ENCODE measurements at places on chromosomes 5 and 9.
A peak's percentile ranks its signal among the peaks of the same experiment; 100 is the strongest.

- no peak overlapping the region for H3K27ac ChIP-seq
- no peaks in the 10 kb centered on the region for H3K36me3 ChIP-seq
- H3K4me3 ChIP-seq, result no peak overlapping the region
- H3K27me3 ChIP-seq, result peaks cover 7% of the 10 kb centered on the region
- peaks cover 23% of the 10 kb centered on the region for H3K4me1 ChIP-seq
Observed at GRCh38 chr5:136033234-136033633, 4.4 kb downstream of the TGFBI start.

GRCh38 chr5:179974946-179975712 lies 67.4 kb upstream of the TBC1D9B start:
- H3K4me3 ChIP-seq, result no peak overlapping the region
- no peaks in the 10 kb centered on the region for H3K27me3 ChIP-seq
- H3K4me1 ChIP-seq, result peaks cover 7% of the 10 kb centered on the region
- H3K27ac ChIP-seq, result no peak overlapping the region
- H3K36me3 ChIP-seq, result peaks cover 5% of the 10 kb centered on the region

GRCh38 chr9:93815135-93815534 lies 140.0 kb downstream of the BARX1 start:
- no peak overlapping the region for H3K27ac ChIP-seq
- H3K27me3 ChIP-seq, result peaks cover 28% of the 10 kb centered on the region
- no peaks in the 10 kb centered on the region for H3K4me1 ChIP-seq
- H3K4me3 ChIP-seq, result no peak overlapping the region
- H3K36me3 ChIP-seq, result no peaks in the 10 kb centered on the region

GRCh38 chr9:95511616-95511931 lies 5.2 kb downstream of the PTCH1 start:
- peak overlapping the region; percentile 84 for H3K27ac ChIP-seq
- H3K27me3 ChIP-seq, result peaks cover 28% of the 10 kb centered on the region
- DNase-seq, result no peak
- peaks cover 12% of the 10 kb centered on the region for H3K36me3 ChIP-seq

- H3K27ac ChIP-seq, result no peak overlapping the region
- H3K4me3 ChIP-seq, result no peak overlapping the region
- no peaks in the 10 kb centered on the region for H3K27me3 ChIP-seq
Observed at GRCh38 chr5:107806705-107807104, 136.0 kb upstream of the EFNA5 start.

DNA sequence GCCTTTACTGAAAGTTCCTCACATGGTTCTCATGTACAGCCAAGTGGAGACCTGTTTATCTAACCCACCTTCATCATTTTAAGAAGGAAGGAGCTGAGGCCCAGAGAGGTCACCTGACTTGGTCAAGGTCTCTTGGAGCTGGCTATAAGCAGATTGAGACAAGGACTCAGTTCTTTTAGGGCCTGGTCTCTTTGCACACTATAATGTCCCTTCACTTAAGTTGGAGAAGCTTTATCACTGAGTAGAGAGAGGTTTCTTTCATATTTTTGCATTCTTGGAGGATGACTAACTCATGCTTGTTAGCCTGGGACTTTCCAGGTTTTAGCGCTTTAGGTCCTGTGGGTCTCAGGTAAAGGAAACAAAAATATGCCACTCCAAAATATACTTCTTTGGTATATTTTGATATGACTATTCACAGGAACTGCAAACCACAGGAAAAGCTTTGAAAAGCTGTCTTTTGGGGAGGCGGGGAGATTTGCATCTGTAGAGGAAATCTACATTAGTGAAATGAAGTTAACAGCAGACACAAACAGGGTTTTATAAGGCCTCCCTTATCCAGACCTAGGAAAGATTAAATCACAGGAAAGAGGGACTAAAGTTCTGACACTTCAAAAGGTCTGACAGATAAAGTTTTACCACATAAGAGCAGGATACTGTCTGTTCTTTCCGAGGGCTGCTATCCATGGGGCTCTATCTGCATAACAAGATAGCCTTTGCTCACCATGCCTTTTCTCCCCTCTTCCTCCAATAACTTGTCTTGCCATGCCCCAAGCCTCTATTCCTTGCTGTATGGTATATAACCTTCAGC lies 95.8 kb upstream of the ANKRD55 start:
- peak; percentile 68 for DNase-seq
- peak overlapping the region; percentile 34 for H3K4me3 ChIP-seq
- H3K4me1 ChIP-seq, result peaks cover 66% of the 10 kb centered on the region
- peaks cover 6% of the 10 kb centered on the region for H3K36me3 ChIP-seq
- peak overlapping the region; percentile 93 for H3K27ac ChIP-seq
- no peaks in the 10 kb centered on the region for H3K27me3 ChIP-seq

DNA sequence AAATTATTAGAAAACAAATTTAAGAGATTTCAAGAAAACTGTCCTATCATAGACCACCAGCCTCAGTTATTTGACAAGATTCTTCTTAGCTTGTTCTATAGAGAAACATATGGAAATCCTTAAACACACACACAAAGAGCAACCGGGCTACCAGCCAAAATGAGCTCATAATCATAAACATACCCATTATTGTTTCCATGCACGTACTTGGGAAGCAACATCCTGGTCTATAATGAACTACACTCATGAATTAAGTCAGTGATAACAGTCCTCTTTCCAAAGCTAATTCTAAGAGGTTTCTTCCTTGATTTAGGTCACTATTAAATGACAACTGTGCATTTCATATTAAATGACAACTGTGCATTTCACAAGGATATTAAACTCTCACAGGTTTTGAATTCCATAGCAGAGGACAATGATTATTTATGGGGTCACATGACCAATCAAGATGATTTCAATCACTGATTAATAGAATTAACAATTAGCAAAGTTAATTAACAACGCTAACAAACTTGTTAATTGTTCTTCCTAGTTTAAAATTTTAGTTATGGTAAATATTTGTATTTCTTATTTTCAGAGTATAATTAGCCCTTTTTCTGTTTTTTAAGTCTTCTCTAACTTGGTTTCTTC lies 77.0 kb downstream of the OXCT1 start:
- H3K27me3 ChIP-seq, result no peaks in the 10 kb centered on the region
- H3K4me3 ChIP-seq, result no peak overlapping the region
- H3K4me1 ChIP-seq, result peaks cover 9% of the 10 kb centered on the region
- peaks cover 39% of the 10 kb centered on the region for H3K36me3 ChIP-seq

DNA sequence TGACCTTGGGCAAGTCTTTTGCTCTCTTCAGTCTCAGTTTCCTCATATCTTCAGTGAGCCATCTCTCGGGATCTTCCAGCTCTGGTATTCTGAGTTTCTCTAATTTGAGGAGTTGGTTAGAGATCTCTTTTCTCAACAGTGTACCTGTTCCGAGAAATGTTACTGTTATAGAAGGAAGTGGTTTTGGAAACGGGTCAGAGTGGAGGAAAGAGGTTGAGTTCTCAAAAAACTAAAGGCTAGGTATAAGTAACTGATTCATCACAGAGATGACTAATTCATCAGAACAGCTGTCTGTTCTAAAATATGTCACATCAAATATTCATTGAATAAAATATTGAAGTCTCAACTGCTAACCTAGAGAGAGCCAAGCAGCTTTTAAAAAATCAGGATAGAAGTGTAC lies 106.6 kb downstream of the PALM2AKAP2 start:
- peak overlapping the region; percentile 88 for H3K27ac ChIP-seq
- no peak for DNase-seq
- H3K4me3 ChIP-seq, result no peak overlapping the region
- H3K27me3 ChIP-seq, result no peaks in the 10 kb centered on the region

GRCh38 chr9:7216004-7216841 lies 458.4 kb downstream of the KDM4C start:
- H3K4me3 ChIP-seq, result no peak overlapping the region
- H3K27me3 ChIP-seq, result no peaks in the 10 kb centered on the region
- H3K36me3 ChIP-seq, result no peaks in the 10 kb centered on the region
- DNase-seq, result peak; percentile 69

GRCh38 chr9:129946246-129946995 lies 96.6 kb downstream of the FNBP1 start:
- H3K27me3 ChIP-seq, result no peaks in the 10 kb centered on the region
- H3K27ac ChIP-seq, result peak overlapping the region; percentile 93
- peaks cover 74% of the 10 kb centered on the region for H3K36me3 ChIP-seq
- peaks cover 65% of the 10 kb centered on the region for H3K4me1 ChIP-seq
- H3K4me3 ChIP-seq, result peak overlapping the region; percentile 46
- DNase-seq, result no peak

DNA sequence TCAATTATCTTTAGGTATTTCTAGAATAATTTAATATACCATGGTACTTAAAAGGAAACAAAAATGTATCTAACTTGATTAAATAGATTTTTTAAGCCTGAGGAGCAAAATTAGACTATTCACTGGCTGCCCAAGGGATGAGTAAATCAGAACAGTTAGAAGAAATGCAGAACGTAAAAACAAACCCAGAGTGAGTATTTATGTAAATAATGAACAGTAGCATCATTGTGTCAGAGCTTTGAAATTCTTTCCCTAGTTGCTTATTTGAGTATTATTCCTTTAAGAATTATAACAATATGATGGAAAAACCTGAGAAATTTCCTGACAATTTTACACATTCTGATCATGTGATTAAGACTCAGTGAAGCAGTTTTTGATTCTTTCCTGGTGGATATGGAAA lies 200.9 kb downstream of the GDNF start:
- peaks cover 29% of the 10 kb centered on the region for H3K36me3 ChIP-seq
- H3K27ac ChIP-seq, result no peak overlapping the region
- H3K4me1 ChIP-seq, result no peaks in the 10 kb centered on the region
- no peak for DNase-seq
- H3K4me3 ChIP-seq, result no peak overlapping the region

GRCh38 chr5:154654486-154655371 lies 100.4 kb upstream of the LARP1 start:
- DNase-seq, result no peak
- H3K27ac ChIP-seq, result no peak overlapping the region
- no peak overlapping the region for H3K4me3 ChIP-seq
- no peaks in the 10 kb centered on the region for H3K27me3 ChIP-seq
- H3K4me1 ChIP-seq, result peaks cover 5% of the 10 kb centered on the region
- no peaks in the 10 kb centered on the region for H3K36me3 ChIP-seq

GRCh38 chr9:130110166-130110565 lies 56.5 kb downstream of the GPR107 start:
- no peaks in the 10 kb centered on the region for H3K27me3 ChIP-seq
- H3K36me3 ChIP-seq, result peaks cover 30% of the 10 kb centered on the region
- H3K4me1 ChIP-seq, result peaks cover 45% of the 10 kb centered on the region
- H3K27ac ChIP-seq, result peak overlapping the region; percentile 16

- H3K36me3 ChIP-seq, result no peaks in the 10 kb centered on the region
- no peak overlapping the region for H3K27ac ChIP-seq
- peaks cover 4% of the 10 kb centered on the region for H3K27me3 ChIP-seq
- no peak overlapping the region for H3K4me3 ChIP-seq
- no peaks in the 10 kb centered on the region for H3K4me1 ChIP-seq
Observed at GRCh38 chr9:101018467-101018866, 10.1 kb upstream of the PLPPR1 start.

GRCh38 chr9:18327121-18327520 lies 146.8 kb upstream of the ADAMTSL1 start:
- no peak for DNase-seq
- H3K4me1 ChIP-seq, result no peaks in the 10 kb centered on the region
- H3K36me3 ChIP-seq, result no peaks in the 10 kb centered on the region
- H3K27ac ChIP-seq, result no peak overlapping the region
- H3K27me3 ChIP-seq, result peaks cover 1% of the 10 kb centered on the region

DNA sequence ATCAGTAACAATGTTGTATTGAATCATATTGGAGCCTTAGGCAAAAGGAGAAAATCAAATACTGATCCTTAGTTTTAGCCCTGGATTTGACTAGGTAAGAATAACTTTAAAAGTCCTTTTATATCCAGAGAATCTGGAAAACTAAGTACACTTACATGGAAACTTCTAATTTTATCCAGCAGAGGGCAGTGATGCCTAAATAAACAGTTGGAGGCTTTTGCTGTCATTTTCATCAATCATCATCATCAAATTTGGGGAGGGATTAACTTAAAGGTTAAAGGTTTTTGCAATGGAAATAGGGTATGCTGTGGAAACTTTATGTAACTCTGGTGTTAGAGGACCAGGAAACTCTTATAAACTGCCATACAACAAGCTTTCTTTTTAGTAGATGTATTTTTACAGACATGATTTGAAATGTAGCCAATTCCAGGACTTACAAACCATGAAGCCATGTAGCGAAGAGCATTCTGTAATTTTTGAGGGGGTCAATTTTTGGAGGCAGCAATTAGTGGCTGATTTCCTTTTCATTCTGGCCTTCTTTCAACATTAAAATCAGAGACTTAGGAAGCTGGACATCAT lies 112.7 kb downstream of the OSTF1 start:
- DNase-seq, result no peak
- H3K4me3 ChIP-seq, result no peak overlapping the region
- no peaks in the 10 kb centered on the region for H3K36me3 ChIP-seq

GRCh38 chr9:113562653-113563381 lies 99.3 kb downstream of the RGS3 start:
- DNase-seq, result no peak
- no peaks in the 10 kb centered on the region for H3K27me3 ChIP-seq
- H3K4me1 ChIP-seq, result peaks cover 17% of the 10 kb centered on the region
- H3K4me3 ChIP-seq, result no peak overlapping the region
- H3K27ac ChIP-seq, result no peak overlapping the region

- H3K27ac ChIP-seq, result peak overlapping the region; percentile 84
- H3K4me1 ChIP-seq, result peaks cover 67% of the 10 kb centered on the region
- DNase-seq, result peak; percentile 50
- H3K36me3 ChIP-seq, result peaks cover 28% of the 10 kb centered on the region
- H3K27me3 ChIP-seq, result no peaks in the 10 kb centered on the region
- H3K4me3 ChIP-seq, result peak overlapping the region; percentile 26
Observed at GRCh38 chr5:177372910-177373309, 11.3 kb upstream of the SLC34A1 start.

- H3K27ac ChIP-seq, result no peak overlapping the region
- peaks cover 9% of the 10 kb centered on the region for H3K27me3 ChIP-seq
- no peak overlapping the region for H3K4me3 ChIP-seq
- no peaks in the 10 kb centered on the region for H3K4me1 ChIP-seq
- no peaks in the 10 kb centered on the region for H3K36me3 ChIP-seq
- no peak for DNase-seq
Observed at GRCh38 chr5:1413611-1414241, 31.5 kb downstream of the SLC6A3 start.

DNA sequence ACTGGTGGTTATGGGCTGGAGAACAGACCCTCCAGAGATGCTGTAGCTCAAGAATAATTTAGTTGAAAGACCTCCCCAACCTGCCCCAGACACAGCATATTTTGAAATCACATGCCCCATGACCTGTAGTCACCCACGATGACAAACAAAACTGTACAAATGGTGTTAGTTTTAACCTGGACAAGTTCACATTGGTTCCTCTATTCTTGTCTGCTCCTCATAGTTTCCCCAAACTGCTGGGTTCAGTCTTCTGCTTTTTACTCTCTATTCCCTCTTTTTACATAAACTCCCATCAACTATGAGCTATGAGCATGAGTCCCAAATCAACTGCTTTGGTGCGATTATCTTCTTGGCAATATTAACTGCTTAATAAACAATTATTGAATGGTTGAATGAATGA lies 365.3 kb upstream of the CLINT1 start:
- no peak overlapping the region for H3K4me3 ChIP-seq
- H3K4me1 ChIP-seq, result no peaks in the 10 kb centered on the region
- H3K36me3 ChIP-seq, result no peaks in the 10 kb centered on the region
- no peak overlapping the region for H3K27ac ChIP-seq
- DNase-seq, result no peak
